Thoracic aorta (tissue), 2 donors: ENCODE measurements at places on chromosomes 12 and 14. TPM values are rescaled to one million over a fixed set of nuclear protein-coding genes. Genes with fewer than 3 reads are reported as not detected.

- H3K27ac ChIP-seq, result no peak overlapping the region
- H3K36me3 ChIP-seq, result no peaks in the 10 kb centered on the region
- no peak overlapping the region for H3K4me3 ChIP-seq
Observed at GRCh38 chr12:88272456-88272855, 130.3 kb downstream of the TMTC3 start.

MANSC1 gene
- total RNA-seq, result 36.6 TPM

DNA sequence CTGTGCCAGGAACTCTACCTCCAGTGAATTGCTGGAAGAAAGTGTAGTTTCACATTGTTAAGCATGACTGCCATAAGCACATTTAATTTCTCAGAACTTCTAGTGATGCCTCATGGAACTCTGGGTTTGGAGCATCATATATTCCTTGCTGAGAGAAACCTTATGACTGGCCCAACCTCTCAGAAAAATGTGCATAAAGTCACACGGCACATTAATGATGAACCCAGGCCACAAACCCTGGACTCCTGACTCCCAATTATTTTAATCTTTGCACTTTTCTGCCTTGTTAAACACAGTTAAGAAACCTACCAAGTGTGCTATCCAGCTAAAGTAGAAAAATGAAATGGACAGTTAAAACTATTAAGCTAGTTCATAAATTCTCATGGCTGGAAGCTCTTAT lies 5.6 kb downstream of the TCP11L2 start:
- peaks cover 26% of the 10 kb centered on the region for H3K4me1 ChIP-seq
- no peaks in the 10 kb centered on the region for H3K36me3 ChIP-seq
- H3K4me3 ChIP-seq, result no peak overlapping the region

GRCh38 chr14:89461256-89461655 lies 44.2 kb upstream of the FOXN3 start:
- no peak for DNase-seq
- no peaks in the 10 kb centered on the region for H3K4me1 ChIP-seq
- H3K27me3 ChIP-seq, result no peaks in the 10 kb centered on the region

CRIP1 gene
- total RNA-seq, result 325 TPM

DNA sequence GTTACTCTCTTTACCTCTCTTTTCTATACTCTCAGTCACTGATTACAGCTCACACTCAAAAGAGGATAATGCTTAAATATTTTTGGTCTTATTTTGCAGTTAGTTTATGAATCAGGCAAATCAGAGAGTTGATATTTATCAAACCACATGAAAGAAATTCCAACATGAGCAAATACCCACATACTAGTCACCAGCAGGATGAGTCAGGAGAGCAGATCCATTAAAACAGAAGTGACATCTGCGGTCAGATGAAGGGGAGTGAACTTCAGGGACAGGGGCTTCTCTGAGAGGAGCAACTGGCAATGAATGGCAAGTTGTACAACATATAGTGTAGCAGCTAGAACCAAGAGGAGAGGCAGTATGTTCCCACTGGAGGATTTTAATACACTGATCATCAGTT lies 258.7 kb downstream of the SYT10 start:
- no peak overlapping the region for H3K4me3 ChIP-seq
- H3K27me3 ChIP-seq, result no peaks in the 10 kb centered on the region
- no peak overlapping the region for H3K27ac ChIP-seq

ART4 gene
- 66.6 TPM for total RNA-seq

NTN4 gene
- 72.3 TPM for total RNA-seq

- no peaks in the 10 kb centered on the region for H3K27me3 ChIP-seq
- H3K4me1 ChIP-seq, result no peaks in the 10 kb centered on the region
- H3K27ac ChIP-seq, result no peak overlapping the region
- no peaks in the 10 kb centered on the region for H3K36me3 ChIP-seq
- no peak overlapping the region for H3K4me3 ChIP-seq
Observed at GRCh38 chr12:54164387-54165145, 24.2 kb downstream of the SMUG1 start.

DNA sequence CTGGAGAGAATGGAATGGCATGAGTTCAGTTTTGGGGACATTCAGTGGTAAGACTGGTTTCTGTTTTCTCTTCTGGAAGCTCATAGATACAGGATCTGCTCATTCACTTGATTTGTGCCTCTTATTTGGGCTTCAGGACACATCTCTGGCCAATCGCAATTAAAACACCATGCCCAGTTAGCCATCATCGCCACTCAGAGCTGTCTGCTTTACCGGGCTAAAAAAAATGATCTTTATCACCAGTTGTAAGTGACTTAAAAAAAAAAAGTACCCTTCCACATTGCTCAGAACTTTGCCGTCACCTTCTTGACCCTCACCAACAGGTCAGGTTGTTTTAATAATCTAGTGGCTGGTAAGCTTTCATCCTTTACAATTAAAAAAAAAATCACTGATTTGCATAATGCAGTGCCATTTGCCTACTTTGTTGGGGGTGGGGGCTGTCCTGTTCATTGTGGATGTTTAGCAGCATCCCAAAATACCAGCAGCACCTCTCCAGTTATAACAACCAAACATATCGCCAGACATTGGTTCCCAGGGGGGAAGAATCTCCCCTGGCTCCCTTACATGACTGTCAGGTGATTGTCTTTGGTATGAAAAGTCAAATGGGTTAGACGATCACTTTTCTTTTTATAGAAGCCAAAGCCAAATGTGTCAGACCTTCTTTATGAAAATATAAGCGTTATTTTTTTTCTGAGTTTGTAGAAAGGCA lies 150.1 kb downstream of the PRKCH start:
- no peak for DNase-seq
- no peaks in the 10 kb centered on the region for H3K27me3 ChIP-seq
- H3K4me3 ChIP-seq, result peak overlapping the region; percentile 69
- peak overlapping the region; percentile 29 for H3K27ac ChIP-seq
- H3K36me3 ChIP-seq, result no peaks in the 10 kb centered on the region
- H3K4me1 ChIP-seq, result peaks cover 46% of the 10 kb centered on the region

- no peaks in the 10 kb centered on the region for H3K27me3 ChIP-seq
- no peak overlapping the region for H3K27ac ChIP-seq
- no peak for DNase-seq
Observed at GRCh38 chr14:101496776-101497683, 64.3 kb upstream of the DIO3 start.

GRCh38 chr14:53519137-53519536 lies 366.0 kb upstream of the DDHD1 start:
- no peak for DNase-seq
- no peaks in the 10 kb centered on the region for H3K27me3 ChIP-seq
- no peak overlapping the region for H3K4me3 ChIP-seq
- H3K4me1 ChIP-seq, result no peaks in the 10 kb centered on the region

GRCh38 chr12:27185234-27186021 lies 58.7 kb upstream of the STK38L start:
- DNase-seq, result no peak
- H3K4me1 ChIP-seq, result peaks cover 66% of the 10 kb centered on the region
- no peaks in the 10 kb centered on the region for H3K36me3 ChIP-seq
- no peaks in the 10 kb centered on the region for H3K27me3 ChIP-seq
- peak overlapping the region; percentile 97 for H3K27ac ChIP-seq

GRCh38 chr14:34322940-34323418 lies 139.1 kb downstream of the SPTSSA start:
- H3K27ac ChIP-seq, result no peak overlapping the region
- no peak for DNase-seq
- H3K27me3 ChIP-seq, result no peaks in the 10 kb centered on the region
- H3K4me3 ChIP-seq, result no peak overlapping the region
- no peaks in the 10 kb centered on the region for H3K4me1 ChIP-seq

- H3K27ac ChIP-seq, result no peak overlapping the region
- no peaks in the 10 kb centered on the region for H3K36me3 ChIP-seq
- DNase-seq, result no peak
- H3K27me3 ChIP-seq, result no peaks in the 10 kb centered on the region
- H3K4me1 ChIP-seq, result no peaks in the 10 kb centered on the region
- no peak overlapping the region for H3K4me3 ChIP-seq
Observed at GRCh38 chr14:96597680-96598079, 95.5 kb downstream of the PAPOLA start.

DNA sequence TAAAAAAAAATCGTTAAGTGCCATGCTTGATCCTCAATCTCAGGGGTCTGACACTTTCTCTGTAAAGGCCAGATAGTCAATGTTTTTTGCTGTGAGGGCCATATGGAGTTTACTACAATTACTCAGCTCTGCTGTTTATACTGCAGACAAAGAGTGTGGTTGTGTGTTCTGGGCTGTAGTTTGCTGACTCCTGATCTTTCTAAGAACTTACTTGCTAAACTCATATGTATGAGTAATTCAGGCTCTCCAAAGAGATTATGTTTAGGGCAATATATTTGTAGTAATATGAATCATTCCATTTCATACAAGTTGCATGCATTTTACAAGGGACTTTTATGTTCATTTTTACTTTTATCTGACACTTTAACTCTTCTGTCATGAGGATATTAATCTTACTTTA lies 188.2 kb downstream of the TMTC2 start:
- no peaks in the 10 kb centered on the region for H3K4me1 ChIP-seq
- DNase-seq, result no peak
- H3K27ac ChIP-seq, result no peak overlapping the region
- H3K4me3 ChIP-seq, result no peak overlapping the region
- no peaks in the 10 kb centered on the region for H3K27me3 ChIP-seq

DNA sequence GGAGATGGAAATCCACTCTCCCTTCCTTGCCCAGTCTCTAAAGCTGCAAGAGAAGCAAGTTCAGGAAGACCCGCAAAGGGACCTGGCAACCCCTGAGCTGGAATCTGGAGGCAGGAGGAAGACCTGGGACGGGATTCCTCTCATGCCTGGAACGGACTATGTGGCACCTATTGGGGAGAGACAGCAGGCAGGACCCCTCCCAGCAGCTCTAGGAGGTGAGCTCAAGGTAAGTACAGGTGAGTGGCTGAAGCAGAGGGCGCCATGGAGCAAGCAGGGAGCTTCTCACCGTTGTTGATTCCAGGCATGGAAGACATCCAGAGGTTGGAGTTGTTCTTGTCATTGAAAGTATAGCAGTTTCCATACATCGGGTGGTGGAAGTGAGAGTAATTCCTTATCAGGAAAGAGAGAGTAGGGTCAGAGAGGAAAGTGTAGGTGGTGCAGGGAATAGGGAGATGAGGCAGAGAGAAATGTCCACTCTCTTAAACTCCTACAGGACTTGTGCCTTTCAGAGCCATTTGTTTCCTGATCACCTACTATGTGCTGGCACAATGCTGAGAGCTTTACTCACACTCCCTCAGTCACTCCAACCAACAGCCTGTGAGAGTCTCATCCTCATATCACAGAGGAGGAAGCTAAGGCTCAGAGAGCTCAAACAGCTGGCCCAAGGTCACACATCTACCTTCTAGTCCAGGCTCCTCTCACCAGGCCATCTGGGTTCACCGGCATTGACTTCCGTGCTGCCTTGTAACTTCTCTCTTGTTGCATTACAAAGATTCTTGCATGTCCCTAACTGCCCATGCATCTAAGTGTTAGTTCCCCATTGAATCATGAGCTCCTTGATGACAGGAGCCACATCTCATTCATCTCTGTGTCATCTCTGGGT lies 13.9 kb upstream of the TNFRSF1A start:
- H3K27ac ChIP-seq, result no peak overlapping the region
- no peaks in the 10 kb centered on the region for H3K27me3 ChIP-seq
- no peaks in the 10 kb centered on the region for H3K36me3 ChIP-seq
- DNase-seq, result no peak

GRCh38 chr14:76706811-76707210 lies 54.5 kb upstream of the VASH1 start:
- H3K27ac ChIP-seq, result no peak overlapping the region
- H3K4me1 ChIP-seq, result peaks cover 4% of the 10 kb centered on the region
- no peak overlapping the region for H3K4me3 ChIP-seq
- H3K27me3 ChIP-seq, result no peaks in the 10 kb centered on the region
- no peaks in the 10 kb centered on the region for H3K36me3 ChIP-seq
